ENCODE measurements at places on chromosomes 16 and 17.
A peak's percentile ranks its signal among the peaks of the same experiment; 100 is the strongest.

GRCh38 chr17:67999291-67999911 is 3.1 kb upstream of the C17orf58 start:
- no peak for DNase-seq

DNA sequence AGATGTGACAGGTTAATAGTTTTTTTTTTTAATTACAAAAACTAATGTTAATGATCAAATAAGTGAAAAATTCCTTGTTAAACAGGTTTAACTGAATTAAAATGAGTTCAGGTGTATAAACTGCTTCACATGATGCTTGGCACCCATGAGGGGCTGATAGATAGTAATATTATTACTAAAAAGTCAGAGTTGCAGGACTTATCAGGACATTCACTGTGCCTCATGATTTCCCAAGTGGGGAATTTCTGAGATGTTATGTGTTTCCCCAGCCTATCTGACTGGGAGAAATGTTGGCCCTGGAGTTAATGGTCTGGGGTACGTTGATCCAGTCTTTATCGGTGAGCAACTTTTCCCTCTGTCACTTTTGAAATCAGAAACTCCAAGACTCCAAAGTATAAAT is 102.1 kb downstream of the PLCG2 start:
- no peak for DNase-seq

DNA sequence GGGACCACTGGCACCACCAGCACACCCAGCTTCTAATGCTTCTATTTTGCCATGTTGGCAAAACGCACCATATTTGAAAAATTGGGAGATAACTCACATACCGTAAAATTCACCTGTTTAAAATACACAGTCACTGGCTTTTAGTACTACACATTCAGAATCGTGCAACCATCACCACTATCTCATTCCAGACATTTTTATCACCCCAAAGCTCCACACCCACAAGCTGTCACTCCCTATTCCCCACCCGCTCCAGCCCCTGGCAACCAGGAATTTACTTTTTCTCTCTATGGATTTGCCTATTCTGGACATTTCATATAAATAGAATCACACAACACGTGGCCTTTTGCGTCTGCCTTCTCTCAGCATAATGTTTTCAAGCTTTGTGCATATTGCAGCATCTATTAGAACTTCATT is 25.0 kb downstream of the PPL start:
- DNase-seq: no peak

DNA sequence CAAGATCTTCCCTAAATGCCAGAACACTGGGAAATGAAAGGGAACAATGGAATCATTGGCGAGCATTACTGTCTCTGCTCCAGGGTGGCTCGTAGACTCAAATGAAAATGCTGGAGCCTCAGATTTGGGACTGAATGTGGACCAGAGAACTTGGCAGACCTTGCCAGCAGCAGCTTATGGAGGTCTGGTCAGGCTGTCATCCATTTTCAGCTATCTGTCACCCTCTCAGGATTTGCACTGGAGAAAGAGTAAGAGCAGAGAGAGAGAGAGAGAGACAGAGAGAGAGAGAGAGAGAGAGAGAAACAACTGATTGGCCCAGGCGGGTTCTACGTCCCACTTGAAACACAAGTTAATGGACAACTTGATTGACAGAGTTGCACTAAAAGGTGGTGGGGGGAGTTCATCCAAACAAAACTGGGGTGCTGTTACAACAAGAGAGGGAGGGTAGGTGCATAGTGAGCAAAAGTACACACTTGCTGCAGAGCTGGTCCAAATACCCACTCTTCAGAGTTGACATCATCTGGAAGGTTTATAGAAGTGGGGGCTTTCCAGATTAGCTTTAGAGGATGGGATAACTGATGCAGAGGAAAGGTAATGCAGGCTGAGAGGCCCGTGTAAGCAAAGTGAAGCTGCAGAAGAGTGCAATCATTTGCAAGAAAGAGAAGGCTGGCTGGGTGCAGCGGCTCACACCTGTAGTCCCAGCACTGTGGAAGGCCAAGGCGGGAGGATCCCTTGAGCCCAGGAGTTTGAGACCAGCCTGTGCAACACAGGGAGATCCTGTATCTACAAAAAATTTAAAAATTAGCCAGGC is 16.5 kb upstream of the NSMCE1 start:
- DNase-seq: no peak

DNA sequence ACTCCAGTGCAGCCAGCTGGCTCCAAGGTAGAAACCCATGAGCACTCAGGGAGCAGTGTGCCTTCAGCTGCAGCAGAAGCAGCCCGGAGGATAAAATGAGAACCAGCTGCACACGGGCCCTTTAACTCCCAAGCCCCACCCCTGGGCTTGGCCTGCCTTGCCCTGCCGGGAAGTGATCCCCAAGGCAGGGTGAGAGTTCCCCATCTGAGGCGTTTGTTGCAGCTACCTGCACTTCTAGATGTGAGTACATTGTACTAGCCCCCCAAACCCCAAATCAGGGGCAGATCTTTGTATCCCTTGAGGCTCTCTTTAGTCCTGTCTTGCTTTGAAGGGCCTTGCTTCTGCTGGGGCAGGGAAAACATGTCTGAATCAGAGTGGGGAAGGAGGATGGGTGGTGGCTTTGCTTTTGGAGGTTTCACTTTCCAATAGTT is at the start of gene MVP:
Gene MVP (plus strand): TSS at position 192 of the 431 bp plus-strand sequence. CDS start 10,088 bp downstream, outside the sequence.
- DNase-seq: peak; percentile 85

GRCh38 chr16:88010968-88011483 is 59.8 kb downstream of the BANP start:
- DNase-seq: no peak

- DNase-seq: no peak
These were observed 15.8 kb upstream of the PRM1 start for GRCh38 chr16:11296706-11297491.

GRCh38 chr16:48434653-48435317 is 49.6 kb upstream of the SIAH1 start:
- peak; percentile 32 for DNase-seq

- no peak for DNase-seq
These were observed 2.1 kb downstream of the SRSF2 start for GRCh38 chr17:76735006-76735405.

GRCh38 chr17:2144701-2145100 is 89.8 kb downstream of the HIC1 start:
- no peak for DNase-seq

- peak; percentile 84 for DNase-seq
These were observed 791 bp downstream of the MCRIP2 start for GRCh38 chr16:642189-643049.

- peak; percentile 53 for DNase-seq
These were observed 9.8 kb downstream of the SLC16A3 start for GRCh38 chr17:82238472-82239201.

- DNase-seq: no peak
These were observed 20.8 kb downstream of the GOSR2 start for GRCh38 chr17:46943501-46944393.

DNA sequence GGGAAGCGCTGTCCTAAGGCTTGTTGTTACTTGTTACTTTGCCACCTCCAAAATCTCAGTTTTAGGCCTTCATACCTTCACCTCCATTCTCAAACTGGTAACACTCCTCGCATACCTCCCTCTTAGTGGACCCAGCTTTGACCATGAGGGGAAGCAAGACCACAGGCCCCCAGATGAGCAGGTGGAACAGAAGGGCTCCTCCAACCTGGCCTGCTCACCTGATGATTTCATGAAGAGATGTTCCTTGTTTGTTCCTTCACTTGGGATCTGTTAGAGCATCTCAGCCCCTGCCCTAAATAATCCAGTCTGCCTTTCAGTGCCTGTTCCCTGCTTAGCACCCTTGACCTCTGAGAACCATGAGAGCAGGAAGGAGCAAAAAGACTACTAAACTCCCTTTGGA is 28.7 kb downstream of the DHX38 start:
- DNase-seq: no peak

- no peak for DNase-seq
These were observed 277.4 kb upstream of the XYLT1 start for GRCh38 chr16:17748044-17748719.

GRCh38 chr16:69350536-69351133 is 951 bp downstream of the TMED6 start:
- no peak for DNase-seq

GRCh38 chr17:79699386-79700036 is 31.2 kb upstream of the ENPP7 start:
- DNase-seq: no peak

DNA sequence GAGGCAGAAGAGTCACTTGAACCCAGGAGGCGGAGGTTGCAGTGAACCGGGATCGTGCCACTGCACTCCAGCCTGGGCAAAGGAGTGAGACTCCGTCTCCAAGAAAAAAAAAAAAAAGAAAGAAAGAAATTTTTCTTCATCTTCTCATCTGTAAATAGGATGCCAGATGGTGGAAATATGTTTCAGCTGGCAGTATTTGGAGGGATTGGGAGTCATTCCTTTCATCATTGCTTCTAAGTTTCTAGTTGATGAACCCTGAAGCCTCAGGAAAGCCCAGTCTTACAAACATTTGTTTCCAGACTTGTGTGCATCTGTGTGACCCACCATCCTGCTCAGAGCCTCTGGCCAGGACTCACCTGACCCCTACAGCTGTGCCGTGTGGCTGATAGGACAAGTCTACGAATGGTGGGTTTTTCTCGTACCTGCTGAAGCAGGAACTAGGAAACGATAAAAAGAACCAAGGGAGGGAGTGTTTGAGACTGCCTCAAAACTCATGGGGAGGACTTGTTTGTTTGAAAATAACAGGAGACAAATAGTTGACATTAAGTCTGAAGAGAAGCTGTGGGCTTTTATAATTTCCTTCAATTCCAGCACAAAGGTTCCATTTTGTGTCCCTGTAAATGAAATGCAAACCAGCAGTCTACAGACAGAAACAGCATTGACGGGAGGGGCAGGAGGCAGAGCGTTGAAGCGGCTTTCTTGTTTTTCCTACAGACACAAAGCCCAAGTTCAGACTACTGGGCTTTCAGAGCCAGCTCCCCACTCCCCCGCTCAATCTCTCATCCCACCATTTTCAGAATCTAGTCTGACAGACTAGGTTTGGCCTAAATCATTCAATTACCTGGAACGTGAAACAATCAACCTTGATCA is 24.9 kb downstream of the CDRT4 start:
- no peak for DNase-seq

DNA sequence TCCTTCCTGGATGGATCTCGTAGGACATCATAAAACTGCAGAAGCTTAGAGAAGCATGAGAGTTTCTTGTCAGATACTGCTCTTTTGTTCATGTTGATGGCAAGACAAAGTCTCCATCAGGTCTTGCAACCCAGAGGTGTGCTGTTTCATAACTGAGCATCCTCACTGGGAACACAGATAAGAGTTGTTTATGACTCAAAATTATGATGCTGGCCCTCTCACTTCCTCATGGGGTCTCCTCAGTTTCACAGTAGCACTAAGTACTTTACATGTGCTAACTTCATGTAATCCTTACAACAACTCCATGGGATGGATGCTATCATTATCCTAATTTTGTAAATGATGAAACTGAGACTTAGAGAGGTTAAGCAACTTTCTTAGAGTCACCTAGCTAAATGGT is 14.4 kb downstream of the SCPEP1 start:
- DNase-seq: no peak
